ENCODE measurements at places on chromosomes 6 and 20.

DNA sequence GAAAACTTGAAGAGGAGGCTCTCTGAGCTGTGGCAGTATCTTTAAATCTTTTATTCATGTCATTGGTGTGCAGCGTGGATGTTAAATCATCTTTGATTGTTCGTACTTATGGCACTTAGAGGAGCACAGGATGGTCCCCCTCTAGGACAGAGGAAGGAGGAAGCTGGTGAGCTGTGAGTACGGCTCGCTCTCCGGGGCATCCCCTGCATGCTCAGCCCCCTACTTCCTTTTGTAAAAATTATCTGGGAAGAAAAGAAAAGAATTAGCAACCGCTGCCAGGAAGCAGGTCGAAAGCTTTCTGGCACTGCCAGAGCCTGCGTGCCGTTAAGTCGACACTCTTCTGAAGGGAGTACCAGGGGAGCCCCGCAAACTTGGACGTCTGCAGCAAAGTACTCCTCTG is 158.5 kb downstream of the SYNDIG1 start:
- DNase-seq = no peak

DNA sequence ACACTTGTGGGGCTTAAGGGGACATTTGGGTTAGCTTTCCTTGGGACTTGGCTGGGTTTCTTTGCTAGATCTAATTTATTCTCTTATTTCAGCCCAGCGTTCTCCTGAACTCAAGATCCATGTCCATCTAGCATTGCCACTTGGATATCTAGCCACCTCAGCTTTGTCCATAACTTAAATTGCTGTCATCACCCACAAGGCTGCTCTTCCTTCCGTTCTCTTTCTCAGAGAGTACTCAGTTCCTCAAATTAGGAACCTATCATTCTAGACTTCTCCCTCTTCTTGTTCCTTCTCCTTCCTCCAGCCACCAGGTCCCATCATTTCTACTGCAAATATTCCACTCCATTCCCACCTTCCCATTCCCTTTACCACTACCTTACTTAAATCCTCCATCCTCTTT is 4.3 kb downstream of the SMIM26 start:
- no peak for DNase-seq

- DNase-seq = no peak
These were observed 107.8 kb upstream of the ESR1 start for GRCh38 chr6:151699719-151700118.

GRCh38 chr20:3190681-3191111 is 13.8 kb downstream of the DDRGK1 start:
- no peak for DNase-seq

GRCh38 chr6:126944512-126944911 is 174.0 kb upstream of the RSPO3 start:
- no peak for DNase-seq

DNA sequence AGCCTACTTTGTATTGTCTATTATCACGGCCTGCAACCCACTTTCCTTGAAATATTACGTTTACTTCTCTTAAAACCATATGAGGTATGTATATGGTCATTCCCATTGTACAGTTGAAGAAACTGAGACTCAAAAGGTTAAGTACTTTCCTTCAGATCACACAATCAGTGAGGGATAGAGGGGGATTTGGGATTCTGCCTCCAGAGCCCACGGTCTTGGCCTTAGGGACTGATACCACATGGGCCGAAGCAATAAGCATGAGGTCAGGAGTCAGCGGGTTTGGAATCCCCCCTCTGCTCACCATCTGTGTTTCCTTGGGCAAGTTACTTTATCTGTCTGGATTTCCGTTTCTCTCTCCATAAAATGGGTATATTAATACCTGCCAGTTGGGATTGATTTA is 19.4 kb upstream of the EPB41L1 start:
- no peak for DNase-seq

- DNase-seq = no peak
These were observed 79.7 kb downstream of the EDN1 start for GRCh38 chr6:12369781-12370262.

DNA sequence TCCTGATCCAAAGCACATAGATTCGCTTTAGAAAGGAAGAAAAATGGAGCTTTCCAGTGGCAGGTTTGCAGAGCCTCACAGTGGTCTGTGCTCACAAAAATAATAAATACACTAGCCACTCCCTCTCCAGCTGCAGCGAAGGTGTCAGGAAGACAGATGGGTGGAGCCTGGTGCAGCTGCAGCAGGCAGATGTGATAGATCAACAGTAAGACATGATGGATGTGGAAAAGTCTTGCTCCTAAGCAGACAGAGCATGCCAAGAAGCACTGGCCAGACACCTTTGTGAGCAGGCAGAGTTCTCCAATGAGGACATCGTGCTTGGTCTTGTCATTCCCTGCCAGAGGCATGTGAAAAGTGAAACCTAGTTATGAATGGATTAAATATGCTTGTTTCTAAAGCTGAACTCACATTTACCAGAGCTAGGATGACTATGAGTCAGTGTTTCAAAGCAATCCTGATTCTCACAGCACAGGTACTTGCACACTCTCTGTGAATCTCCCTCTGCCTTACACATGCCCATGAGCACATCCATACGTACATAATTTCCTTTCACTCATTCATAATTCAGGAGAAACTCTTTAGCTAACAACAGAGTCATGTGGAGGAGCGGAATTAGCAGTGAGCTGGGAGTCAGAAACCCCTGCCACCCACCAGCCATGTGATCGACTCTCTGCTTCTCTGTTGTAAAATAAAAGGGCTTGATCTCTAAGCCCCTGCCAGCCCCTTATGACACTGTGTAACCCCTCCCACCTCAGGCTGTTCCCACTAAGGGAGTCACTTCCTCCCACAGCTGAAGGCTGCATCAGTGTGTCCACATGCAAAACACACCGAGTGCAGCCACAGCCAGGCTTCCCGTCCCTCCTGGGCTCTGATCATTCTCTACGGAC is 111.2 kb downstream of the SCML4 start:
- DNase-seq = no peak

DNA sequence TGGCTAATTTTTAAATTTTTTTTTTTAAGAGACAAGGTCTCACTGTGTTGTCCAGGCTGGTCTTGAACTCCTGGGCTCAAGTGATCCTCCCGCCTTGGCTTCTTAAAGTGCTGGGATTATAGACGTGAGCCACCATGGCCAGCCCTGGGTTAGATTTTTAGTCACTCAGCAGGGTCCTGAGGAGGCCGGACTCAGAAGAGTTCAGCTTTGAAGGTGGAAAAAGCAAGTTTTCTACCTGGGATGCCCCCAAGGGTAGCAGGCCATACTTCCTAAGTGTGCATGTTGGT is 44.2 kb downstream of the FGD2 start:
- no peak for DNase-seq

DNA sequence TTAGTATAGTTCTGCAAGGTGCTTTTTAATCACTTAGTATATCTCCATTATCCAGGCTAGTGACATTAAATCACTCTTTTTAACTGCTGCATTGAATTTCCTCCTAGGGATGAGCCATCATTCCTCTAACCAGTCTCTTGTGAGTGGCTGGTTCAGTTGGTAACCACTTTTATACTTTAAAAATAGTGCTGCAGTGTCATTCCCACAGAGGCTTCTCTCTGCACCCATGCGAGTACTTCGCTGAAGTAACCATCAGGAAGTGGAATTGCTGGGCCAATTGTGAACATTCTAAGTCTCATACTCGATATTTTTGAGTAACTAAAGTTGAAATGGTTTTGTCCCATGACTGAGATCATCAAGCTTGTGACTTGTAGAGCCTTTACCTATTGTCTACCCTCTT is 2.1 kb downstream of the BTN3A2 start:
- DNase-seq = no peak

DNA sequence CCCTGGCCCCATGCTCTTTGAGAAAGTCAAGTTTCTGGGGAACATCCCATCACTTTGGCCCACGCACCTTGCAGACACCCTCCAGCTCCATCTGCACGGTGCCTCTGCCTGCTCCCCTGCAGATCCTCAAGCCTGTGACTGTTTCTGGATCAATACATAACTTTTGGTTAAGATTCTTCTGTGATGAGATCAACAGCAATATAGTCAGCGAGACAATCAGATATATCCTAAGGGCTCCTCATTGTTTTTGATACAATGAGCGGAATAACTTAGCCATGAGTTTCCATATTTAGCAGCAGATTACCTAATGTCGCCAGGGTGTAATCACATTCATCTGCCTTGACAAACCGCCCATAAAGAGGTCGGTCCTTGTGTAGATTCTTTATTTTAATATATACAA is 109.3 kb upstream of the MTHFD1L start:
- DNase-seq = no peak

DNA sequence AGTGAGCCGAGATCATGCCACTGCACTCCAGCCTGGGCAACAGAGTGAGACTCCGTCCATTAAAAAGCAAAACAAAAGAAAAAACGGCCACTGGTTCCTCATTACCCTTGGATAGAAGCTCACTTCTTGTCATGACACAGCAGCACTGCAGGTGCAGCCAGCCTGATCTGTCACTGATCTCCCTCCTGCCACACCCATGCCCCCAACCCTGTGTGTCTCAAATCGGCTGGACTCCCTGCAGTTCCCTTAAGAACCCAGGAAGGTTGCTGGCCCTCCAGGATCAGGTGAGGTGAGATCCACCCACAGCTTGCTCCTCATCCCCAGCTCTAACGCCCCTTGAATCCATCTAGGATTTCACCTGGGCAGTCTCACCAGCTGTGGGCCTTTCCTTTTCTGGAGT is 26.3 kb upstream of the NNAT start:
- DNase-seq = no peak

GRCh38 chr6:75230484-75231325 is 12.9 kb downstream of the COX7A2 start:
- DNase-seq = no peak

- no peak for DNase-seq
These were observed 185.7 kb upstream of the MARCKS start for GRCh38 chr6:113671421-113671820.

DNA sequence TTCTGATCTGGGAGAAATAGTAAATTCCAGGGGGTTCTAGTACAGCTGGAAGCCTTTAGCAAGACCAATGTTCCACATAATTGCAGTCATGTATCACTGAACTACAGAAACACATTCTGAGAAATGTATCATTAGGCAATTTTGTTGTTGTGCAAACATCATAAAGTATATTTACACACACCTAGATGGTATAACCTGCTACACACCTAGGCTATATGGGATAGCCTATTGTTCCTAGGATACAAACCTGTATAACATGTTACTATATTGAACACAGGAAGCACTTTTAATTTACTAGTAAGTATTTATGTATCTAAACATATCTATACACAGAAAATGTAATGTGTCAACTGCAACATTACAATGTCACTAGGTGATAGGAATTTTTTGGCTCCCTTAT is 525.9 kb upstream of the NRSN1 start:
- DNase-seq = no peak

DNA sequence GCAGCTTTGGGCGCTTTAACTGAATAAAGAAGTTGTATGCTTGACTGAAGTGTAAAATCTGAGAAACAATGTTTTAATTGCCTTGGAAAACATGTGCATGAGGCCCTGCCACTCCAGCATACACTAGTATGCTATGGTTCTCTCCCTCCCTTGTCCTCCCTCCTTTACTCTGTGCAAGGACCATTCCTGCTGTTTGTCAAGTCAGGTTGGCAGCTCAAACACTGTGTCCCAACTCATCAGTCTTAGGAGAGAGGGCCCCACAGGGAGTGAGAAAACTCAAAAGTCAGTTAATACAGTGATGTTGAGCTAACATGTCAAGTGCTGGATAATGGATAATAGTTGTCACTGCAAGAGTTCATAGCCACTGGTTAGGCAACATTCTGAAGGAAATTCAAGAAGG is 543.6 kb downstream of the GRIK2 start:
- no peak for DNase-seq

DNA sequence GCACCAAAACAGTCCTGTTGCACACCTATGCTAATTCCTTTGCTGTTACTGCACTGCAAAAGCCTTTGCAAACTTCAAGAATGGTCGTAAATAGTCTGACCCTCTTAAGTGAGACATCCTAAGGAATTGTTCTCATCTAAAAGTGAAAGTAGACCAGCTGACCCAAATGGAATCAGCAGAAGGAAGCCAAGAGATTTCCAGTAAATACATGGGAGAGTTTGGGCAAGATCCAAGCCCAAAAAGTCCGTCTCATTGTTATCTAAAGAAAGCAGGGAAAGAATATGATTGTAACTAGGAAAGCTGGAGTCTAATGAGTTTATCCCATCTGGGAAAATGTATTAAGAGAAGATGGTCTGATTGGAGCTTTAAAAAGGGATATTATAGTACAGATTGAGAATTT is 43.0 kb upstream of the HIVEP1 start:
- DNase-seq = no peak

DNA sequence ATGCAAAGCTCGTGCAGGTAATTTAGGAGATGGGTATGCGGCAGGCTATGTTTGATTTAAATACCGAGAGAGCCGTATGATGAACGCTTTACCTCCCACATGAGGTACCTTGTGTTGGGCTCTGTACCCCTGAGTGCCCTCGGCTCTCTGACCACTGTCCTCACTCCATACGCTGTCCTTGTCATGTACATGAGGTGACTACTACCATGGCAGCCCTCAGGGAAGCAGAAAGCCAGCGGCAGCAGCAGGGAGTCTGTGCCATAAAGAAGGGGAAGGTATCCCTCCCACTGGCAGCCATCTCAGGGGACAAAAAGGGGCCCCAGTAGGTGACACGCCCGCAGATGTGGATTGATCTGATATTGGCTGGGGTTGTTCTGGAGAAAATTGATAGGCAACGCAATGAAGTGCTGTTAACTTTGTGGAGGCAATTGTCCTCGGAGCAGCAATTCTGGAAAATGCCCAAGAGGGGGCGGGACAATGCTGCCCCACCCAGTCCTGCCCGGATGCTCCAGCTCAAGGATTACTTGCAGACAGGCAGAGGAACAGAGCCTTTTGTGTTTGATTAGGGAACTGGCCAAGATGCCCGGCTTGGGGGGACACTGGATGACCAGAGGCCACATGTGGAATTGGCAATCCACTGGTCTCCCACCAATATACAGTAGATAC is 38.0 kb upstream of the HSF2 start:
- DNase-seq = no peak

DNA sequence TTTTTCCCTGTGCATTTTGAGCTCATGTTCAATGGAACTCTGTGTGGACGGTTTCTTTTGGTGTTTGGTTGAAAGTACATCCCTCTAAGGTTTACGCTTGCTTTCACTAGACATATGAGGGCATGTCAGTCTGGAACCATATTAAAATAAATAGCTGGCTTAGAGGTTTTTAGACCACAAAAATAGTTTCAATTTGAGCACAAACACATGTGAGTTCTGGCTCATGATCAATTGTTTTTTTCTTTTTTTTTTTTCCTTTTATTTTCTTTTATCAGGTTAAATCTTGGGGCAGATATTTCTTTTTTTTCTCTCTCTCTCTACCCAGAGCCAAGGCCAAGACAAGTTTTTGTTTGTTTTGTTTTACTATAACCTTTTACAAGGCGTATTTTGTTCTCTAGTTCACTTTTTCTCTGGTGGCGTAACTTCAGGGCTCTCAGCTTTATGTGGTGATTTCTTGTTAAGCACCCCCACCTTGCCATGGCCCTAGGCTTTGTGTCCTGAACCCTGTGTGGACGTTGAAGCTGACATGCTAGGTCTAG is 92.9 kb downstream of the SHLD1 start:
- DNase-seq = no peak
